GM04504 (cell line): ENCODE measurements at places on chromosomes 5 and 9.
A peak's percentile ranks its signal among the peaks of the same experiment; 100 is the strongest.

DNA sequence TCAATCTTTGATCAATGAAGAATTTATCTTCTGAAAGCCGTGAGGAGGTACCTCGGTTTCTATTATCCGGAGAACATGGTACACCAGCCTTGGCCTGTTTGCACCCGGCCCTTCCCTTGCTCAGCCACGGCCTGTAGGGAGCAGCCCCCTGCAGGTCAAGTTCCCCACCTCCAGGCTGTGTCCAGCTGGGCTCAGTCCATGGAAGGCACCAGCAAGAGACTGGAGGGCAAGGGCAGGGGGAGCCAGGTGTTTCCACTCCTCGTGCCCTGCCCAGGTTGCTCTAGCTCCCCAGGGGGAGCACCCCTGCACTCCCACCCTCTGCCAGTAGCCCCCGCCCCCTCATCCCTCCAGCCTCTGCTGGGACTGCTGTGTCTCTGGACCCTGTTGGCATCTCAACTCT, 87.3 kb upstream of the ADAMTS2 start:
- DNase-seq, result no peak

- DNase-seq, result peak; percentile 71
These were observed 36.6 kb upstream of the SPTLC1 start for GRCh38 chr9:92151691-92152393.

- DNase-seq, result no peak
These were observed 15.0 kb downstream of the ORM2 start for GRCh38 chr9:114344692-114345091.

DNA sequence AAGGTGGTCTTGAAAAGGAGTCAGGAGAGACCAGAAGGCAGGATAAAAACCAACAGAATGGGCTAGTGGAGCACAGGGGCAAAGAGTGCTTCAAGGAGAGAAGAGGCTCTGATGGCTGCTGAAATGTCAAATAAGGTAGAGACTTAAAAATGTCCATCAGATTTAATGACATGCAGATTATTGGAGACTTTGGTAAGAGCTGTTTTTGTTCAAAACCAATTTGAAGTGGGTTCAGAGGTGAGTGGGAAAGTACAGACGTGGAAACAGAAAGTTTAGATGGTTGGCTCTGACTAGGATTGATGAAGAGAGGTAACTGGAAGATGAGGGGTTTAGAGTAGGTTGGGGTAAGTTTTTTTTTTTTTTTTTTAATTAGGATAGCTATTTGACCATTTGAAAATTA, 14.1 kb downstream of the SLC25A46 start:
- DNase-seq, result no peak

- no peak for DNase-seq
These were observed 515.2 kb upstream of the ZNF608 start for GRCh38 chr5:125261505-125262250.

GRCh38 chr9:87567001-87567400, 69.3 kb downstream of the DAPK1 start:
- DNase-seq, result no peak

- DNase-seq, result peak; percentile 43
These were observed 31.6 kb downstream of the S1PR3 start for GRCh38 chr9:89022902-89023301.

- no peak for DNase-seq
These were observed 64.0 kb downstream of the RNF130 start for GRCh38 chr5:180007582-180007981.

DNA sequence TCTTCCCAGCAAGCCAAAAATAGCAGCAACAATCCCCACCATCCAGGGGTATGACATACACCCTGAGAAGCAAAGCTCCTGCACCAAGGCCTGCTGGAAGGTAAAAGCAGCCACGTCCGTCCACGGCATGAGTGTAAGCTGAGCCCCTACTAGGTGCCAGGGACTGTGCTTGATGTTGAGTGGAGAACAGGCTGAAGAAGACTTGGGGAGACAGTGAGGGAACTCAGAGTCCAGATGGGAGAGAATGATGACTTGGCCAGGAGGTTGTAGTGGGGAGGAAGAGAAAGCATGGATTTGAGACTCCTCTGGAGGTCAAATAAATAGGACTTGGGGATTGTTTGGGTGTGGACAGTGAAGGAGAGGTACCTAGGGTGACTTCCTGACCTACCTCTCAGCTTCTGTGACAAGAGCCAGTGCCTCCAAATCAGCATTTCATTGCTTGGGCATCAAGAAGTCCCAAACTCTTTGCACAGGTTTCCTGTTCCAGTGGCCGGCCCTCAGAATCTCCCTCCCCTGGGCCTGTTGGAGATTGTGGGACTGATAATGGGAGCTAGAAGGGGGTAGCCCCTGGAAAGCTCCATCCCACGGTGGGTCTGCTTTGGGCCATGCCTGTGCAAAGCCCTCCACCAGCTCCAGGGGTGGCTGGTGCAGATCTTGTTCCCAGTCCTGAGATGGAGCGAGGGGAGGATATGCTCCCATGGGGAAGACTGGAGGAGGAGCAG, 58.3 kb upstream of the ADAMTS2 start:
- no peak for DNase-seq

DNA sequence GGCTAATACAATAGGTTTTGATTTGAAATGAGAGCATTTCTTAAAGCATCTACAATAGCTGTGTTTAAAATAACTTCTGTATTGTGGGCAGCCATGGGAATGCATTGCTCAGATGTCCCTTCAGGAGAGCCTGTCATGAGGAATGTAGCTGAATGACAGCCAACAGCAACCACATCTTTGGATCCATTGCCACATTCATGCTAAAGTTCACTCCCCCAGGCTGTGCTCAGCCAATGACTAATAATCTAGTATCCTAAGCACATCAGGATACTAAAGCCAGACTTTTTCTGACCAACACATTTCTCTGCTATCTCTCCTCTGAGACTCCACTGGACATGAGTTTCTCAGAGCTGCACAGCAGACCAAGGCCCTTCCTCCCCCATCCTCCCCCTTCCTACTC, 45.5 kb downstream of the HTR1A start:
- no peak for DNase-seq

- no peak for DNase-seq
These were observed 210.8 kb downstream of the FGF10 start for GRCh38 chr5:44178414-44178813.

DNA sequence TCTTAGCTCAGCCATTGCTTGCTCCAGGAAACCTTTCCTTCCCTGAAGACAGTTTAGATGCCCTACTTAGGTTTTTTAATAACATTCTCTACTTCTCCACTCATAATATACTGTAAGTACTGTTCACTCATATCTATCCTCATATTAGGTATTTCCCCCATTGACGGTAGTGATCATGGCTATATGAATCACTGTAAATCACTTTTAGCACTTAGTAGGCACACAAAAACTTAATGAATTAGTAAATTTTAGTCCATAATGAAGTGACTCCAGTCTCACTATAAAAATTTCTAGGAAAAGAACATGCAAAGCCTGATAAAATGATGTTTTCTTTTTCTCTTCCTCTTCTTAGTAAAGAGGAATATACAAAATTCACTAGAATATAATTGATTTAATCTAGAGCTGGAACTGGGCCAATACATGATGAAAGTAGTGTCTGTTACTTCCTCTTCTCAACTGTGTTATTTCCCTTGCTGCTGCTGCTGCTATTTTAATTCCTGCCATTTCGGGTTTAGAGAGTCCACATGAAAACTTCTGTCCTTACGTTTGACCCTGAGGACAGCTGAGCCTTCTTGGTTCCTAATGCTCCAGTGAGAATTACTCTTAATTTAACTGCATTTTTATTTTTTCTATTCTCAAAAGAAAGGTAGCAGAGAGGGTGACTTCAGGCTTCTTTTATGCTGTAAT, 73.5 kb downstream of the LNPEP start:
- no peak for DNase-seq

DNA sequence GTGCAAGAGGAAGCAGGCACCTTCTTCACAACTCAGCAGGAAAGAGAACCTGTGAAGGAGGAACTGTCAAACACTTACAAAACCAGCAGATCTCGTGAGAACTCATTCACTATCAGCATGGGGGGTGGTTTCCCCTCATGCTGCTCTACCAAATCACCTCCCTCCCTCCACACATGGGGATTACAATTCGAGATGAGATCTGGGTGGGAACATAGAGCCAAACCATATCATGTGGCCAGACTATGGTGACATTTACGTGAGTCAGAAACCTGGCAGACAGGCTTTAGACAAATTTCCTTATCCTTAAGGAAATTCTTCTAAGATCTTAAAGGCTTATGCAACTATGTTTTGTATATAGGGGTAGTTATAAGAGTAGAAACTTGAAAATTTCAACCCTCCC, 8.7 kb upstream of the AOPEP start:
- no peak for DNase-seq

DNA sequence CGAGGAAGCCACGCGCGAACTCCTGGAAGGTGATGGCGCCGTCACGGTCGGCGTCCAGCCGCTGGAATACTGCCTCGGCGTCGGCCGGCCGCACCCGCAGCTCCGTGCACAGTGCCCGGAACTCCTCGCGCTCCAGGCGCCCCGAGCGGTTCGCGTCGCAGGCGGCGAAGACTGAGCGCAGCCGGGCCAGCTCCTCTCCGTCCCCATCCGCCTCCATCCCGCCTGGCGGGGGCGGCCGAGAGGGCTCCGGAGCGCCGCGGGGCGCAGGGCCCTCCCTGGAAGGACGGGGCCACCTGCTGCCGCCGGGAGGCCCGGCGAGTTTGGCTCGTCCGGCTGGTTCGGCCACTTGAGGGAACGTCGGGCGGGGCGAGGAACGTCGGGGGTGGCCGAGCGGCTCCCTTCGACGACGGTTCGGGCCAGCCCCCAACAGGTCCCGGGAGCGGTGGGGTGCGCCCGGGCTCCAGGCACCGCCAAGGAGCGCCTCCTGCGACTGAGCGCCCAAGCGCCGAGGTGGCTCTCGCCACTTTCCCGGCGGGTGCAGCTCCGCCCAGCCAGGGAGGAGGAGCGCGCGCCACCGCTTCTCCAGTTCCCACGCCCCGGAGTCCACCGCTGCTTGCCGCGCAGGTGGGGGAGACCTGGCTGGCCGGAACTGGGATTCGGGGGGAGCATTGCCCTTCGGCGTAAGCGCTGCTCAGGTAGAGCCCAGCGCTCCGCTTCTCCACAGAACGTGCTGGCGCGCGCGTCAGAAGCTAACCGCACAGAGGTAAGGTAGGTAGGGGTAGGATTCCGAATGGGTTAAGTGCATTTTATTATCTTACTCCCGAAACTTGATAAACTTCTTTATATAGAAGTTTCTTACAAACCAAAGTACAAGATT, at the start of gene RASEF:
Gene RASEF (minus strand): TSS at position 492 of the 877 bp plus-strand sequence. CDS start 275 bp downstream, at position 217.
- DNase-seq, result no peak

DNA sequence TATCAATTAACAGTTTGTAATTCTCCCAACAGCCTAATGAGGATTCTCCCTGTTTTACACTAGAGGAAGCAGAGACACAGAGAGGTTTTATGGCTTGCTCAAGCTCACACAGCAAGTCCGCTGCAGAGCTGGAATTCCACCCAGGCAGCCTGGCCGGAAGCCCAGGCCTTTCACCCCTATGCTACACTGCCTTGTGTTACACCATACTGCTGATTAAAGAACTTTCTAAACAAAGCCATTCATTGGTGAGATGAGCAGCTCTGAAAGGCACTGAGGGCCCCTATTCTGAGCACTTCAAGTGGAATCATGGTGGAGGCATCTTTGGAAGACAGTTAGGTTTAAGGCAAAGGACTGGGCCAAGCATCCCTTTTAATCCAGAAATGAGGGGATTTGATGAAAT, 14.7 kb upstream of the LARP1 start:
- peak; percentile 28 for DNase-seq

GRCh38 chr5:1634337-1634661, 110.5 kb upstream of the LPCAT1 start:
- DNase-seq, result no peak

DNA sequence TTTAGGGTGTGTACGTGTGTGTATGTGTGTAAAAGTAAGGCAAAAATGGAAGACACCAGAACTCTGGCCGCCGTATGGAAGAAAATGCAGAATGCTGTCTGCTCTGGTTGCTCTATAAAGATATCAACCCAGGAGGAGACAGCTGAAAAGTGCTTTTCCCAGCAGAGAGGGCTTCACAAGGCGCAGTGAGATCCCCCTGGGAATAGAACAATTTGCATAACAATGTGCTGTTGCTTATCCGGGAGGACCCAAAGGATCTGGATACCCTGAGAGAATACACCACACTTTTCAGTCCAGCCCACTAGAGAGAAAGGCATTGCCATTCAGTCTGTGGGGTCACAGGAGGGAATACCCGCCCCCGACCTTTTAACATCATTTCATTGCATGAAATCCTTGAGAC, 230.6 kb downstream of the EBF1 start:
- no peak for DNase-seq

- DNase-seq, result no peak
These were observed at the start of gene SPACA9 for GRCh38 chr9:132878695-132879456. TSS of gene SPACA9 (plus strand) at chr9:132878898. CDS start at chr9:132883948, 5,050 bp downstream.

- no peak for DNase-seq
These were observed 118.1 kb downstream of the SIL1 start for GRCh38 chr5:139079991-139080610.

GRCh38 chr9:133263557-133263956, 11.4 kb downstream of the ABO start:
- no peak for DNase-seq

DNA sequence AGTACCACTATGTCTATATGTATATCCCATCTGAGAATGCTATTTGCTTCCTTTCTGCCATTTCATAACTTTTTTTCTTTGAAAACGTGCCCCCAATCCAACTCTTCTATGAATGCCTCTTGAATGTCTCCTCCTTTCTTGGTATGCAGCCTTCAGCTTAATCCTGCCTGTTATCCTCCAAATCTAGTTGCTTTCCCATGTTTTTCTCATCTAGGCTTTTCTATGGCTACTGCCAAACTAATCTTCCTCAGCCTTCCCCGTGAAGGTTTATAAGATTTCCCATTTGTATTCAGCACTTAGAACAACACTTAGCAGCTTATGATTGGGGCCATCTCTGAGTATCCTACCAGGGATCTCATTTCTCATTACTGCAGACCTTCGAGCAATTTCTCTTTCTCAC, 2.5 kb downstream of the TGFBR1 start:
- DNase-seq, result no peak

DNA sequence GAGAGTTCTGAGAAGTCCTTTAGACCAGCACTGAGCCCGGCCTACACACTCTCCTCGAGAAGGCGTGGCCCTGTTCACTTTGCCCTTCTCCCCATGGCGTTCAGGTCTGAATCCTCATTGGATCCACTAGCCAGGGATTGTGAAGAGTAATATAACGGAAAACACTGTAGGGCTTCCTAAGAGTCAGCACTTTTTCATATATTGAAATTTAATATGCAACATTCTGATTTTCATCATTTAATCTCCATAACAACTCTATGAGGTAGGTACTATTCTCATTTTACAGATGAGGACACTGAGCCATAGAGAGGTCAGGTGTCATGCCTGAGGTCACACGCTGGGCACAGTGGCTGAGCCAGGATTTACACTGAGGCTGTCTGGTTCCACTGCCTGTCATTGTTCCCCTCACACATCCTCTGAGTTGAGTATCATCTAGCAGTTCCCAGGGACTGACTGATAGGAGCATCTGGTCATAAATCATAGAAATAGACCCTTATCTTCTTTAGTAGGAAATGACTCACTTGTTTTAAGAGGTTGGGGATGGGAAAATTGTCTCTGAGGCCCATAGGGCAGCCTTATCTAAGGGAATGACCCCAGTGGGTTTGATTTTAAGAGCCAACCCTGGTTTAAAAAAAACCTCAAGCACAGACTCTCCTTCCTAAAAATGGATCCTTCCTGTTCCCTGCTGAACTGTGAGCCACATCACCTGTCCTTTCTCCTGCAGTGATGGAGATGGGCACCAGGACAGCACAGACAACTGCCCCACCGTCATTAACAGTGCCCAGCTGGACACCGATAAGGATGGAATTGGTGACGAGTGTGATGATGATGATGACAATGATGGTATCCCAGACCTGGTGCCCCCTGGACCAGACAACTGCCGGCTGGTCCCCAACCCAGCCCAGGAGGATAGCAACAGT, 41.2 kb downstream of the THBS4 start:
- DNase-seq, result no peak
